ENCODE measurements at places on chromosomes 2 and 18.

DNA sequence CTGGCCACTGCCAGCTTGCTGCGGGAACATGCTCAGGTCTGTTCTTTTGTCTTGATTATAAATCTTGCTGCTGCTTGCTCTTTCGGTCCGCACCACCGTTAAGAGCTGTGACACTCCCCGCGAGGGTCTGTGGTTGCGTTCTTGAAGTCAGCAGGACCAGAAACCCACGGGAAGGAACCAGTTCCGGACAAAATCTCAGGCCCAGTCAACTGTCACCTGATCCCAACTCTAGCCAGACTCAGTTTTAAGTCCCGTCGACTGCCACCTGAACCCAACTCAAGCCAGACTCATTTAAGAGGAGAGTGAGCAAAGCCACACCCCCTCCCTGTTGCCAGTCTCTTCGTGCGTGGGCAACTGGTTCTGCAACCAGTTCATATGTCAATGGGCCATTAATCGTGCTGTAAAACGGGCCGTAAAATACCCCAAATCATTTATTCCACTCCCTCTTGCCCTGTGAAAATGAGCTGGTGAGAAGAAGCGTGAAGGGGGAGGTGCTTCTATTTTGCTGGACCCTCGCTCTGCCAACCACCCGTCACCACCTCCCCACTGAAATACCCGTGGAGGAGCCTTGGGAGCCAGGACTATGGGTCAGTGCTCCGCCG is 224.3 kb downstream of the NDUFA10 start:
- DNase-seq, result no peak

DNA sequence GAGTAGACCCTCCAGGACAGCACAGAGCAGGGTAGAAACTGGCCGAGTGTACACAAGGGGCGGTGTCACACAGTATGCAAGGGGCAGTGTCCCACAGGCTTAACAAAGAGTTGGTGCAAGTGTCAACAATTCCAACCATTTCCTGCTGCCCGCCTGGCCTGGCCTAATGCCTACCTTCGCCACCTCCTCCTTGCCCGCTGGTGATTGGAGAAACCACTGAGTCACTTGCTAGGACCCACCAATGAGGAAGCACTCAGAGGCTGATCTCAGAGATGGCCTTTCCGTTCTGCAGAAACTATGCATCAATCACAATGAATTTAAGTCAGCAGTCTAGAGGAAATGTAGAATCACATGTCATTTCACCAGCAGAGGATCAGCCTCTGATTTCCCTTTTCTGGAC is 263.3 kb upstream of the PKDCC start:
- DNase-seq, result no peak

- DNase-seq, result no peak
Measured at GRCh38 chr2:20073460-20073859, 22.0 kb upstream of the LAPTM4A start.

GRCh38 chr2:175003875-175004729 is 1.1 kb downstream of the CHN1 start:
- no peak for DNase-seq

Measured in activated naive CD8-positive, alpha-beta T cell treated with anti-CD3 and anti-CD28 coated beads, Interleukin-2, amount 50 U/mL, for 24 hours (primary cell).